ENCODE measurements at places on chromosomes 11 and 22.

GRCh38 chr11:4665424-4665823 lies 21.6 kb downstream of the OR51E1 start:
- no peak for DNase-seq

GRCh38 chr11:2208691-2209369 lies 37.2 kb upstream of the TH start:
- no peak for DNase-seq

- no peak for DNase-seq
These were observed 191.5 kb downstream of the CEP164 start for GRCh38 chr11:117519170-117519569.

DNA sequence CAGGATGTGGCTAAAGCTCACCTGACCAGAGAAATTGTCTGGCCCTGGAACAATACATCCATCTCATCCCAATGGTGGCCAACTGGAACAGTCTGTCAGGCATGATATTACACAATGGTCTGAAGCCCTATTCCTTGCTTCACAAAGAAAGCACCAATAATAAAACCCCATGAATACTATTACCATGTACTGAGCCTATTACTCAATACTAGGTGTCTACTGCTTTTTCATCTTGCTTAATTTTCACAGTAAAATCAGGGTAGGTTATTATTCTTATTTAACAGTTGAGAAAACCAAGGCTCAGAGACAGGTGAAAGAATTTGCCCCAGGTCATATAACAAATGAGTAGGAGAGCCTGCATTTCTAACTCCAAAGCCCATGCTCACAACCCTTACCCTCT lies 68.9 kb upstream of the CAPRIN1 start:
- no peak for DNase-seq

GRCh38 chr11:114891911-114892310 lies 213.6 kb downstream of the NXPE2 start:
- no peak for DNase-seq

DNA sequence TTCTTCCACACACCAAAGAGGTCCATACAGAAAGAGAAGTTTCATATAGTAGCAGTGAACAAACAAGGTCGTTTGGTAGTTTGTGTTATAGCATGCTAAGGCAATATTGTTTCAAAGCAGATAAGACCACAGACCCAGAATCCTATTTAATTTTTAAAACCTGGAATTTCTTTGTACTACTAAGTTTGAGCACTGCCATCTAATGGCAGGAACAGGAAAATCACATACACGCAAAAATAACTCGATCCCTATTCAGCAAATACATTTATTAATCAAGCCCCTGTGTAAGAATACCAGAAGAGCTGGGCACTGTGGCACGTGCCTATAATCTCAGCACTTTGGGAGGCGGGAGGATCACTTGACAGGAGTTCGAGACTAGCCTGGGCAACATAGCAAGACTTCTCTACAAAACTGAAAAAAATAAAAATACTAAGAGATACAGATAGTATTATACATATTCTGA lies 2.9 kb upstream of the BTBD10 start:
- peak; percentile 81 for DNase-seq

DNA sequence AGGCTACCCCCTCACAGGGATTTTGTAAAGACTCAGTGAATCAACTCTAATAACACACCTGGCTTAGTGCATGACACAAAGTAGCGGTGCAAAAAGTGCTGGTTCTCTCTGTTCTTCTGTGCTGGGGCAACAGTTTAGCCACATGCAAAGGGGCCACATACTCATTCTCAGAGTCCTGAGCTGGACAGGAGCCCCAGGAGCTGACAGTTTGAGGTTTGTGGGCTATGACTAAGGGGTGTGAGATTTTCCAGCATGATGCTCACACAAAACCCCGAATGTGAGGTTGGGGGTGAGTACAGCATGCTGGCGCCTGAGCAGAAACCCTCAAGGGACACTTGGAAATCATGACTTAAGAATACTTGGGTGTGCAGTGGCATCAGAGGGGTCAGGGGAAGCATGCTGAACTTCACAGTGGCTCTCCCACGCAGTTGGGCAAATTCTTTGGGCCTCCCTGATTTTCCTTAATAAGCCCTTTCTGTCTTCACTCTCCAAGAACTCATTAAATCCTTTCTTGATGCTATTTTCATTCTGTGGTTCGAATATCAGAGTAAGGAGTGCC lies 31.0 kb downstream of the TMPRSS5 start:
- DNase-seq, result no peak

DNA sequence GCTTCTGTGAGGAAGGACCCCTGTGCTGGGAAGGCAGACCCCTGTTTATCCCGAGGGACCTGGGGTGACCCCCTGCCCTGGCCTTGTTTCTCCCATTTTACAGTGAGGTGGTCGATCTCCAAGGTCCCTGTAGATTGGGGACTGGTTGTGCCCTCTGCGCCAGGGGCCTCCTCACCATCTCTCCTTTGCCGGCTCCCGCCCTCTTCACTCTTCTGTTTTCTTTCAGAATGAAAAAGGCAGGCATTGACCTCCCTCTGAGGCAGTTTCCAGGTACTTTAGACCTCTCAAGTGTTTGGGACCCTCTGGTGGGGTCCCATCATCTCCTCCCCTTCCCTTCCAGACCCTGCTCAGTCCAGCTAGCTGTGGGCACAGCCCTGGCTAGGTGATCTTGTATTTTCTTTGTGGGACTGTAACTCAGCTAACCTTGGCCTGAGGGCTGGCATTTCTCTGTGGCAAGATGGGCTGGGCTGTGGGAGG lies 1.5 kb downstream of the SERPINH1 start:
- DNase-seq, result no peak

GRCh38 chr11:45580399-45580798 lies 85.0 kb downstream of the CHST1 start:
- no peak for DNase-seq

- DNase-seq, result no peak
These were observed 20.7 kb upstream of the B3GAT1 start for GRCh38 chr11:134432776-134433175.

DNA sequence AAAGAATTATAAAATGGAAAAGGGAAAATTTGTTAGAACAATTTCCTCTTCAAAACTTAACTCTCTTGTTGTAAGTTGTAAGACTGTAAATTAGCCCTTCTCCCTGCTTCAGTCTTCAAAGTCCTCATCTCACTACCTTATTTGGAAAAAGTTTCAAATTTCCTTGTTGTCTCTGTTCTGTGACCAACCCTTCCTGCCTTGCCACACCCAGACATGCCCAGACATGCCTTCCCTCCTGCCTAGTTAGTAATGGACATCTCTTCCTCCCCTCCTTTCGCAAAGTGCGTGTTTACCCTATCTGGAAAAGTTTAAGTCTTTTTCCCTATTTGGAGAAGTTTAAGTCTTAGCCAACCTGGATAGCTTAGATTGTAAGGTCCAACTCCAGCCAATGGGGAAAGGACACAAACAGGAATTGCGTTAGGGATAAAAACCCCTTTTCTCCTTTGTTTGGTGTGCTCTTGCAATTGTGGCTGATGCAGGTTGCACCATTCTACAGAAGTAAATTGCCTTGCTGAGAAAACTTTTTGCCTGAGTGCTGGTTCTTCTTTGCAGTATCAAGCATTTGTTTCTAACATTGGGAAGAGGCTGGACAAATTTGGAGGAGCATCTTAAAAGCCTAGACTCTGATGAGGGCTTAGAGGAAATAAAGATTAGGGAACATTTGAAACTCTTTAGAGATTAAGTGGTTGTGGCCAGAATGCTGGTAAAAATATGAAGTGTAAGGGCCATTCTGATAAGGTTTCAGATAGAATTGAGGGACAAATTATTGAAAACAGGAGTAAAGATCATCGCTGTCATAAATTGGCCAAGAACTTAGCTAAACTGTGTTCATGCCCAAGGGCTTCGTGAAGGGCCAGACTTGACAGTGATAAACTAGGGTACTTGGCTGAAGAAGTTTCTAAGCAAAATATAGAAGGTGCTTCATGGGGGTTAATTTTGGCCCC lies 15.4 kb downstream of the OR52K2 start:
- DNase-seq, result peak; percentile 47

DNA sequence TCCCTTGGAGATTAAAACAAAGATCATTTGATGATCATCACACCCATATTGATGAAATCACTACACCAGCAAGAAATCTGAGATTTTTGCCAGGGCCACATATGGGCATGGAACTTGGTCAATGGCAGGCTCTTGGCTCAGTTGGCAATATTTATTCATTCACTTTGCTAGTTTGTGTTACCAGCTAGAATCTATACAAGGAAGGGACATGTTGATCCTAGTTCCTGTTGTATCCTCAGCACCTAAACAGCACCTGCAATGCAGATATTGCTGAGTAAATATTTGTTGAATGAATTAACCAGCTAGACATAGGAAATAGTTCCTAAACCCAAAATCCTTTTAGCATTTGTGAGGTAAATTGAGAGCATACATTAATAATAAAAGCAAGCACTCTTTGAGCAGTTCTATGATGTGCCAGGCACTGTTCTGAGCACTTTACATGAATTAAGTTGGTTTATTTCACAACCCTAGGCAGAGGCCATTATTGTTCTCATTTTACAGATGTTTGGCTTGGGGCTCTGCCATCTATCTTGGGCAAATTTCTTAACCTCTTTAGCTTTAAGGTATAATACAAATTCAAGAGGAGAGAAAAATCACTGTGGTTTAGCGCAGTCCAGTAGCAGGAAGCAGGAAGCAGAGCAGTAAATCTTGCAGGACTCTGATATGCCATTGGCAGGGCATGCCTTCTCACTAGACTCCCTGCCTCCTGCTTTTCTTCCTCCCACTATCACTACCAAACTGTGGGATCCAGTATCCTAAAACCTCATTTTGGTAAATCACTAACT lies 1.6 kb downstream of the TRIM68 start:
- no peak for DNase-seq

- no peak for DNase-seq
These were observed 52.4 kb downstream of the PACSIN2 start for GRCh38 chr22:42962295-42963230.

- DNase-seq, result no peak
These were observed 5.1 kb upstream of the SEPTIN5 start for GRCh38 chr22:19709063-19709769.

- no peak for DNase-seq
These were observed 40.4 kb downstream of the FLI1 start for GRCh38 chr11:128734103-128734831.

GRCh38 chr11:60334005-60334620 lies 7.1 kb downstream of the MS4A6E start:
- peak; percentile 53 for DNase-seq

- peak; percentile 52 for DNase-seq
These were observed 51.9 kb upstream of the USP47 start for GRCh38 chr11:11789735-11790369.

GRCh38 chr22:28064920-28065319 lies 145.9 kb upstream of the PITPNB start:
- no peak for DNase-seq
